ELR (cell line): ENCODE measurements at places on chromosomes 11 and 22.

GRCh38 chr11:126534141-126534805 lies 178.8 kb downstream of the ST3GAL4 start:
- no peak for DNase-seq

DNA sequence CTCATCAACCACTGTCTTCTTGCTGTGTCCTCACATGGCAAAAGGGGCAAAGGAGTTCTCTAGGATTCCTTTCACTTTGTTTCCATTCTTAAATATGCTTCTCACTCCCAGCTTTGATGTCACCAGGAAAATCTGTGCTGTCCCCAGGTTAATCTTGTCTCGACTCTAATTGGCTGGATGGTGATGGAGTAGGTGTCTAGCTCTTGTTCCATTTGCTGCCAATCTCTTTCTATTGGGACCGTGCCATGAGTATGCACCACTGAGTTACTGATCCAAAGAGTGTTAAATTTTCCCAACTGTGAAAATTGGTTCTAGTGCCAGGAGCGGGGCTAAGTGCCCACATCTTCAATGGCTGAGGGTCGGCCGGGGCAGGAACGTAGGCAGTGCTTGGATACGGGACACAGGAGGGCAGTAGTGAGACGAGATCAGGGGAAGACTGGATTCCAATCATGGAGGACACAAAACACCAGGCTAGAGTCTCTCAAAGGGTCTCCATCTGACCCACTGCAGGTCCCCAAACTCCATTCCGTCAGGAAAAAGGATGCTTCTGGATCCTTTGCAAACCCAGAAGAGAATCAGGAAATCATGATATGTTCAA lies 47.7 kb upstream of the CSNK2A3 start:
- peak; percentile 10 for DNase-seq

GRCh38 chr22:50702821-50703725 lies 30.4 kb downstream of the SHANK3 start:
- DNase-seq: no peak

DNA sequence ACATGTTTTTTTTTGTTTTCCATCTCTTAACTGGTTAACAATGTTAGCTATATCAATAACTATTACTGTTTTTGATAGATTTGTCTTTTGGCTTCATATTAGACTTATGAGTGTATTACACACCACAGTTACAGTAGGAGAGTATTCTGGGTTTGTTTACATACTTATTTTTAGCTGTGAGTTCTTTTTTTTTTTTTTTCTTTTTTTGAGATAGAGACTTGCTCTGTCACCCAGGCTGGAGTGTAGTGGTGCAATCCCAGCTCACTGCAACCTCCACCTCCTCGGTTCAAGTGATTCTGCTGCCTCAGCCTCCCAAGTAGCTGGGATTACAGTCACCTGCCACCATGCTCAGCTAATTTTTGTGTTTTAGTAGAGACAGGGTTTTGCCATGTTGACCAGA lies 28.0 kb downstream of the CNTF start:
- no peak for DNase-seq

- DNase-seq: no peak
These were observed 3.4 kb downstream of the MRPL16 start for GRCh38 chr11:59807047-59807610.

GRCh38 chr11:108364159-108364558 lies 103.2 kb downstream of the C11orf65 start:
- DNase-seq: peak; percentile 68

GRCh38 chr22:41822317-41823057 lies 10.4 kb upstream of the SREBF2 start:
- peak; percentile 92 for DNase-seq

DNA sequence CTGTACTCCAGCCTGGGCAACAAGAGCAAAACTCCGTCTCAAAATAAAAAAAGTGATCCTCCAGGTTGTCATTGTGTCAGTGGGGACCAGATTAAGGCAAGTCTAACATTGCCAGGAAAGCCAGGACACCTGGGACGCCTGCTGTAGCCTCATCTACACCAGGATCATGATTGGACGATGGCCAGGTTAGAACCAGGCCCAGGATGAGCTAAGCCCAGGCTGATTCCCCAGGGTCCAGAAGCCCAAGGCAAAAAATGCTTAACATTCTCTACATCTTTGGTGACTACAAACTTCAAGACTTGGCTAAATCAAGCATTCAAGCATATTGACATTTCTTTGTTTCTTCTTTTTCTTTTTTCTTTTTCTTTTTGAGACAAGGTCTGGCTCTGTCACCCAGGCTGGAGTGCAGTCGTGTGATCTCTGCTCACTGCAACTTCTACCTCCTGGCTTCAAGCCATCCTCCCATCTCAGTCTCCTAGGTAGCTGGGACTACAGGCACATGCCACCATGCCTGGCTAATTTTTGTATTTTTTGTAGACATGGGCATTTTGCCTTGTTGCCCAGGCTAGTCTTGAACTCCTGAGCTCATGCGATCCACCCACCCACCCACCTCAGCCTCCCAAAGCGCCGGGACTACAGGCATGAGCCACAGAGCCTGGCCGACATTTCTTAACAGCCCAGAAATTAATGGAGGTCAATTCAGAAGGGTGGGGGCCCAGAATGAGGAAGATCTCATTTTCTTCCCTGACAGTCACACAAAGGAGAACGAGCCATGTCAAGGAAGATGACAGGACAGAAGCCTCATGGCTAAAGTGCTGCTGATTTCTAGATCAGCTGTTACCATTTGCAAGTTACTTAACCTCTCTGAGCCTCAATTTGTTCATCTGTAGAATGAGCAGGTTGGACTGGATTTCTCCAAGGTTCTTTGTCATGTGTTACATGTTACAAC lies 12.5 kb upstream of the PTPRJ start:
- peak; percentile 36 for DNase-seq

DNA sequence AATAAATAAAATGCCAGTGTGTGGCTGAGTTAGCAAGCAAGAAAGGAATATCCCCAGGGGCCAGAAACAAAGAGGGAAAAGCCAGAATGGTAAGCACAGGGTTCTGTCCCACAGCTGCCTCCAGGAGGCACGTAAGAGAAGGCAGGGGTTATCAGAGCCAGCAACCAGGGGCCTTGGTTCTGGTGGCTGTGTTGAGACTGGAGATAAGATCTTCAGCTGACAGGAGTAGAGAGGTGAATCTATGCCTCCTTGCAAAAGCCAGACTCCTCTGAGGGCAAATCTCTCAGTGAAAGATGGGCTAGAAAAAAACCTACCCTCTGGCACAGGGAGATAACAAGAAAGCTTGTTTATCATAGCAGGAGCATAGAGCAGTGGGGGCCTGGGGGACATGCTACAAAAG lies 29.8 kb upstream of the NFAM1 start:
- no peak for DNase-seq
